WTC11 (cell line): ENCODE measurements at places on chromosomes 5 and 9. TPM values are rescaled to one million over a fixed set of nuclear protein-coding genes. Genes with fewer than 3 reads are reported as not detected.

The TRAF2 gene
- 55.0 to 62.5 TPM (median 61.3 TPM) in 3 replicates for total RNA-seq

The SOX30 gene
- 0.41 to 0.55 TPM (median 0.46 TPM) in 3 replicates for total RNA-seq

The GAS1 gene
- 5.0 to 6.2 TPM (median 5.3 TPM) in 3 replicates for total RNA-seq

The SPZ1 gene
- not detected in 3 replicates for total RNA-seq

The ICE1 gene
- total RNA-seq: 40.7 to 48.9 TPM (median 45.3 TPM) in 3 replicates
